Endothelial cell of umbilical vein (primary cell): ENCODE measurements at places on chromosomes 1 and 21.
A peak's percentile ranks its signal among the peaks of the same experiment; 100 is the strongest.

DNA sequence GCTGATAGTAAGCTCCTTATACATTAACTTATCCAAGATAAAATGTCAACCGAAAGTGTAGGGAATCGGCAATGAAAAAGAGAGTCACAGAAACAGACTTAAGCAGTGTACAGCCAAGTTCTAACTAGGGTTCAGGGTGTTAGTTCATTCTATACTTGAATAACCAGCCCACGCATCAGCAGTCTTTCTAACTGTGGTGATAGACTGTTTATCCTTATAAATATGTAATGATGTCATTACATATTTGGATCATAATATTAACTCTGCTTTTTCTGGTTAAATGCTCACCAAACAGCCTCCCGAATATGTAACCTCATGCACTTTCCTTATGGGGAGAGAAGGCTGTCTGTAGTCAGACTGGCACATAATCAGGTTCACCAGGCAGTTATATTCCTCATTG, 11.0 kb downstream of the HMCN1 start:
- no peak for DNase-seq

GRCh38 chr1:117959364-117959763, 29.8 kb downstream of the WDR3 start:
- DNase-seq, result no peak

DNA sequence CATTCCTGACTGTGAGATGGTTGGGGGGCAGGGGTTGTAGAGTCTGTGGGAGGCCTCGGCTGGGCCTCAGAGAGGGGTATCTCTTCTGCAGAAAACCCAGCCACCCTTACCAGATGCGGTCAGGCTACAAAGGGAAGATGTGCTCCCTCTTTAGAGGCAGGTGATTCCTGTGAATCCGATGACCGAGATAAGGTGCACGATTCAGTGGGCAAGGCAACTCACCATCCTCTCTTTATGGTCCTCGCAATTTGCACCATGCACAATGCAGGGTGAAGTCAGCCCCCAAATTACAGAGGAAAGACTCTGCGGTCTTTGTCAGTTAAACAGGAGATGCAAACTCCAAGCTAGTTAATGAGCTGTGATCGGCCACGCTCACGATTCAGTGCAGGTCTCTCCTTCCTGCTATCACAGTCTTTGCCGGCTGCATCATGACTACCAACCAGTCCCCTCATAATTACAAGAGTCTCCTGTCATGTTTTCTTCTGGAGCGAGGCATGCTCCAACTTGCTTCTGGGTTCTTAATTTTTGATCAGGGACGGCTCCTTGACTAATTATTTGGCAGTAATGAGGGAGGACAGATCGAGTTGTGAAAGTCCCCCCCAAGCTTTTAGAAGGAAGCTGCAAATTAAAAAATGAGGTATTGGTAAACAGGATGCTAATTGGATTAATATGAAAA, 12.5 kb downstream of the TP73 start:
- DNase-seq, result no peak

GRCh38 chr1:200738327-200738948, at the start of gene CAMSAP2:
TSS of gene CAMSAP2 (plus strand) at chr1:200738893. CDS start at chr1:200739828, 935 bp downstream.
- DNase-seq, result peak; percentile 89

- no peak for DNase-seq
Observed at GRCh38 chr1:27026621-27027574, 14.2 kb upstream of the TENT5B start.

DNA sequence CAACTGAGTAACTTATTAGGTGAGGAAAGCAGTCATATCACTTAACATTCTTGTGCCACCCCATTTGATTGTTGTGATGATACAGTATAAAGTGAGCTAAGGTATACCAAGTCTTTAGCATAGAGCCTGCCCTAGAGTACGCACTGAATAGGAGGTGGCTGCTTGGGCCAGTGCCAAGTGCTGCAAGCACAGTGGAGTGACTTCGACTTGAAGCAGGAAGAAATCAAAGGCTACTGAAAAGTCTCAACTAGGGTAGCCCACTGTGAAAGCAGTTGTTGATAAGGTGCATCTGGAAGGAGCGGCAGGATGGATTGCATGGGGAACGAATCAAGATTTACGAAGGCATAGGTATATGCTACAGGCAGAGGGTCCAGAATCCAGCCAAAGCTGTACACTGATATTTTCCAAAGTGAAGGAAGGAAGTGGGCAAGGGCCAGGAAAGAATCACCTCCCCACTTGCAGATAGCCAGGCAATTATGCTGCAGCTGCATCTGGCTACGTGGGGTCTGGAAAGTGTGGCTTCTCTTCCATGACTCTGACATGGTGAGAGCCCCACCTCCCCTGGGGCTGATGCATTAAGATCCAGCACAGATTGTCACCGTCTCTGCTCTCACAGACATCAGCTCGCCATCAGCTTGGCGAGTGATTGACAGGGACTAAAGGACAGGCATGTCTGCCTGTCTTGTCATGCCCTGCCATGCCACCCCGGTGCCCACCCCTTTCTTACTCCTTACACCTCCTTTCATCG, 287.0 kb upstream of the PLXNA2 start:
- no peak for DNase-seq

- DNase-seq, result peak; percentile 24
Observed at GRCh38 chr1:114745291-114745690, 12.5 kb downstream of the CSDE1 start.

DNA sequence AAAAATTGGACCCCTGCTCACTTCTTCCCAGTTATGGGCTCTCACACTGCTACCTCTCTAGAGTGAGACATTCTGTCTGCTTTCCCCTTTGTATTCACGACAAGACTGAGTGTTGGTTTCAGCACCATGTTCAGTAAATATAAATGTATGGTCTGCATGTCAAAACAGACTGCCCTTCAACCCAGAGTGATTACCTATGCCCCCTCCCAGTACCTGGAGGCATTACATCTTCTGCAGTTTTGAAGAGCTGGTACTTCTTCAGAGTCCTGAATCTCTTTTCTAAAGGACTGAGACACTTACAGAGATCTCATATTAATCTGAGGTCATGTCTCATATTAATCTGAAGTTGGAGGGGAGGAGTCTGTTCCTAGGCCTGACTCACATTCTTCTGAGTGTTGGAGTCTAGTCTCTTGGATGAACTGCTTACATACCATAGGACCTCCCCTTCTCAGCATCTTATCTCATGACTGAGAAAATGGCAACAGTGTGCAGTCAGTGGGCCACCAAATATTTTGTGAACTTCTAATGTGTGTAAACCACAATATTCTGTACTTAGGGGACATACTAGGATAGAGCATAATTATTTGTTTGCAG, 80.3 kb downstream of the RGL1 start:
- DNase-seq, result no peak

DNA sequence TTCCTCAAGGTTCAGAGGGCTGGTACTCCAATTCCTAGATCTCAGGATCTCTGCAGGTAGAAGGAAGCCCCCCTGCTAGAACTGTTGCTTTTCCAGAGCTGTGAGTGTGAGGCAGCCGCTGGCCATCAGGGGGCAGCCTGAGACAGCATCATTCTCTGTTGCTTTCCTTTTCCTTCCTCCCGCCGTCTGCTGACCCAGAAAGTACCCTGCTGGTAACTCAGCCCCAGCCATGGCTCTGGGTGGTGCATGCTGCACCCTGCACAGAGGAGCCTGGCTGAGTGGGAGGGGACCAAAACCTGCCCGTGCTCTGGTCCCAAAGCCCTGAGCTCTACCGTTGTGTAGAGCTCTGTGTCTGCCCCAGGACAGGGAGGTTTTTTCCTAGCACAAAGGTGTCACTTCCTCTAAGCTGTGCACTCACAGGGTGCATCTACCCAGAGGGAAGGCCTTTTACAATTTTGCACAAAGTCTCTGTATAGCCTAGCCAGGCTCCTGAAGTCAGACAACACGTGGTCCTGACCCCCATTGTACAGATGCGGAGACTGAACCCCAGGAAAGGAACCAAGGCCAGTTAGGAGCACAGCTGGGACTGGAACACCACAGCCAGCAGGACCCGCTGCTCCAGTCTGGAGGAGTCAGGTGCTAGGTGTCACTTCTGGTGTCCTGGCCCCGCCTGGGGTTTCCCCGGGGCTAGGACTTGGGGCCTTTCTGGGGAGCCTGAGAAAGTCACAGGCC, 5.6 kb upstream of the FAM131C start:
- peak; percentile 76 for DNase-seq

GRCh38 chr1:8745749-8746390, 71.6 kb downstream of the RERE start:
- no peak for DNase-seq

DNA sequence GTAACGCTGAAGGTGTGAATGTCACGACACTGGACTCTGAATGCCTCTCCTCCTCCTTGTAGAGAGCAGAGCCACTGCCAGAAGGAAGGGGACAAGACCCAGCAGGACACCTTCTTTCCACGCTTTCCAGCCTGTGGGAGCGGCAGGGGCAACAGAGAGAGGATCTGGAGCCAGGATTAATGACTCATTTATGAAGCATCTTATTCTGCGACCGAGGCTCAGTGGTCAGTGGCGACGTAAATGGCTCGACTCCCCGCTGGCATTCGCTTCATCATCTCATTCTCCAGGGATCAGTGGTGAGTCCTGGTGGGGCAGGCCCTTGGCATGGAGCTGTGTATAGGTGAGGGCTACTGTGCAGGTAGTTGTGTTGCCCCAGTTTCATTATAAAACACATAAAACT, 4.6 kb downstream of the SLC37A1 start:
- DNase-seq, result no peak

- no peak for DNase-seq
Observed at GRCh38 chr1:222171005-222171404, 376.9 kb downstream of the HHIPL2 start.

DNA sequence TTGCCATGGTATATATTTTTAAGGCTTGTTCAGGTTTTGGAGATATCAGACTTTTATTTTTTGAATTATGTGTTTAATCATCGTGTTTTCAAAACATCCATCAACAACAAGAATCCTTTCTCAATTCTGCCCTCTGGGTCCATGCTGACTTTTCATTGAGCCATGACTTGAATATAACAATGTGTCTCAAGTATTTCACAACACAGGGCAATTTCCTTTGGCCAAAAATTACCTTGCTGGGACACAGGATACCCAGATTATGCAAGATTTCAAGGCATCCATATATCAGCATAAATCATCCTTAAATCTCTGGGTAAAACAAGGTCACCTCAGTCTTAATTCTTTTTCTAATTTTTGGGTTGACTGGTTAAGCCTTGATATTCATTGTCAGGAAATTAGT, 411.2 kb upstream of the USP24 start:
- no peak for DNase-seq

DNA sequence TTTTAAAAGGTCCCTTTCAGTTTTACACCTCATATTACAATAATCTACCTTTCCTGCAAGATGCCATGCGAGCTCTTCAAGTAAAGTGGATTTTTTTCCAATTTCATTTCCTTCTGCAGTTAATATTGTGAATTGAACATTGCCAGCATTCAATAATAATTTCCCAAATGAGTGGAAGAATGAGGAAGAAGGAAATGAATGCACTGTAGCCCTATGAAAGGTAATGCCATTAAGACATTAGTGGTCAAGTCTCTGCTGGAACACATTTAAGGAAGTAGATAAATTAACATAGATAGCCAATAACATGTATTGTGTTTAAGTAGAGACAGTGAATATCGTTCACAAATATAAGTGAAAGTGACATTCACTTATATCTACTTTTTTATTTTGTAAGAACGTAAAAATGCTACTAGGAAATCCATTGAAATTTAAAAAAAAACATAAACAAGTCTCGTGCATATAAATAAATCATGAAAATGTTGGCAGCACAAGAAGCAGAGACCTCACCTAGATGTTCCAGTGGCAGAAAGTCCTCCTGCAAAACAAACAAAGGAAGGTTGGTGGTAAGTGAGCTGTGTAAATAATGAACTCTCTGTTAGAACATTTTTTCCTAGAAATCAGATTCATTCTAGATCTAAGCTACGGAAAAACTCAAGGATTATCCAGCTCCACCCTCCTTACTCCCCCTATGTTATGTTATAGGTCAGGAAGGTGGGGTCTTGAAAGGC, 17.7 kb downstream of the FCRL3 start:
- no peak for DNase-seq

DNA sequence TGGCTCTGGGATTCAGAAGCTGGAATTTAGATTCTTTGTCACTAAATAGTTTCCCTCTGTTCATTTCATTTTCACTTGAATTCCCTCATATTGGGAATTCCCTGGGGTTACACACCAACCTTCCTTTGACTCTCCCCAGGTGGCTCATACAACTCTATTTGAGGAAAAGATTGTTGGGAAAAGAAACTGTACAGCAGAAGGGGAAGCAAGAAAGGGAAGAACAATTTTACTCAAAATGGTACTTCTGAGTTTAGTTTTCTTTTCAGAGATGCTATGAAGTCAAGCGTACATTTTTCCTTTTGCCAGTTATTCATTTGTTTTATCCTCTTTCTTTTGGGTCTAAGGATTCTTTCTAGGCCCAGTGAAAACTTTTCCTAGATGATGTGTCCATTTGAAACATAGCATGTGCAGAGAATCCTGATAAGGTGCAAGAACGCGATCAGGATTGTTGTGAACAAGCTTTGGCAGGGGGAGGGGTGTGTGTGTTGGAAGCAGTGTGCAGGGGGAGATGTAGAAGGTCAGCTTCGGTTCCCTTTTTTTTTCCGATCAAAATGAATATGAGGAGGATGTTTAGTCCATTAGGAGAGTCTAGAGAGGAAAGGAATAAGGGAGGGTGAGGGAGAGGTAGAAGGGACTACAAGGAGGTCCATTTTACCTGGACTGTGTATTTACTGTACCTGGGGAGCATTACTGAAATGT, 26.8 kb upstream of the CD1D start:
- no peak for DNase-seq

- peak; percentile 51 for DNase-seq
Observed at GRCh38 chr21:37266515-37267221, 466 bp downstream of the VPS26C start.

GRCh38 chr1:112033439-112034120, 44.1 kb upstream of the KCND3 start:
- no peak for DNase-seq

GRCh38 chr1:8011923-8012858, 13.9 kb downstream of the ERRFI1 start:
- DNase-seq, result no peak

DNA sequence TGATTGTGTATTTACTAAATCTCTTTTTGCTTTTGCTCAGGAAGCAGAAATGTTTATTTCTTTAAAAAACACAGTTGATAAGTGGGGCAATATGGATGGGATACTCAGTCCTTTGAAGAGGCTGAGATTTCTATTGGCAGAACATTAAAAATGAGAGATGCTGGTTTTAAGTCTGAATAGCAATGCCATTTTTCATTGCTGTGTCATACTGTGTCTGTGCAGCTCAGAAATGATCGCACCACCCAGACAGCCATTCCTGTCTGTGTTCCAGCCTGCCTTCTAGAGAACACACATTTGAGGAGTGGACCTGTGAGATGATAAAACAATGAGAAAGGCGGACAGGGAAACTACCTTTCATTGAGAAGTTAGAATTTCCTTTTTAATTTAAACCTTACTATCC, 231.2 kb upstream of the USP24 start:
- no peak for DNase-seq

DNA sequence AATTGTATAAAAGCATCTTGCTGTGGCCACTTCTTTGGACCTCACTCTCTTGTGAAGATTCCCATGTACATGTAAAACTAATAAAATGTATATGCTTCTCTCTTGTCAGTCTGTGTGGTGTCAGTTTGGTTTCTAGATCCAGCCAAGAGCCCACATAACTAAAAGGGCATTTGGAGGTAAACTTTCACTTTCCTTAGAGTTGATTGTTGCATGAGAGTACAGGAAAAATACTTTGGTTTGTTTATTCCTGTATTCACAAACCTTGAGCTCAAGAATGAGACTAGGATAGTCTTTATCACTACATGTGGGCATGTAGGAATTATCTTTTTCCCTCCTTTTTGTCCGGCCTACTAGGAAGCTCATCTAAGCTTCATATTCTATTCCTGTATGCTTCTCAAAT, 50.9 kb downstream of the KCTD3 start:
- DNase-seq, result peak; percentile 8

- DNase-seq, result no peak
Observed at GRCh38 chr1:25875856-25876692, 566 bp upstream of the PAQR7 start.
